ENCODE measurements at places on chromosomes 11 and 22. TPM values are rescaled to one million over a fixed set of nuclear protein-coding genes. Genes with fewer than 3 reads are reported as not detected.

The TCF20 gene
- 26.4 TPM for total RNA-seq

The SHISA8 gene
- not detected for total RNA-seq

The MS4A15 gene
- total RNA-seq, result not detected

The C22orf23 gene
- not detected for total RNA-seq

The NUP98 gene
- total RNA-seq, result 136 TPM

The MAML2 gene
- 30.7 TPM for total RNA-seq

The ARHGAP8 gene
- 0.97 TPM for total RNA-seq

The MMP3 gene
- 39.7 TPM for total RNA-seq

The SCGB2A2 gene
- not detected for total RNA-seq

The OR56A1 gene
- under 0.01 TPM for total RNA-seq

The TMEM45B gene
- total RNA-seq, result not detected

The SYCE3 gene
- total RNA-seq, result not detected

The DEFB131B gene
- not detected for total RNA-seq

The BLID gene
- 6.0 TPM for total RNA-seq

The HEPHL1 gene
- 4.3 TPM for total RNA-seq

The POGLUT3 gene
- total RNA-seq, result 60.0 TPM

The CARNS1 gene
- not detected for total RNA-seq

The FAM180B gene
- not detected for total RNA-seq

The DMC1 gene
- total RNA-seq, result 2.3 TPM

The RCE1 gene
- 11.7 TPM for total RNA-seq

The C1QTNF5 gene
- 6.5 TPM for total RNA-seq

The OR8D1 gene
- 0.32 TPM for total RNA-seq

The MPZL3 gene
- 0.32 TPM for total RNA-seq

The PHOX2A gene
- total RNA-seq, result not detected

The HMBS gene
- 11.2 TPM for total RNA-seq

The CENPM gene
- 14.2 TPM for total RNA-seq

The RELT gene
- total RNA-seq, result 3.5 TPM

The SLC15A3 gene
- total RNA-seq, result 13.0 TPM

The KRTAP5-8 gene
- not detected for total RNA-seq

The DAGLA gene
- 2.6 TPM for total RNA-seq

The TEX12 gene
- total RNA-seq, result 0.32 TPM

The FAM111B gene
- 12.2 TPM for total RNA-seq

The GNAZ gene
- 1.3 TPM for total RNA-seq

The SMTNL1 gene
- not detected for total RNA-seq
